ENCODE measurements at places on chromosomes 4 and X.

DNA sequence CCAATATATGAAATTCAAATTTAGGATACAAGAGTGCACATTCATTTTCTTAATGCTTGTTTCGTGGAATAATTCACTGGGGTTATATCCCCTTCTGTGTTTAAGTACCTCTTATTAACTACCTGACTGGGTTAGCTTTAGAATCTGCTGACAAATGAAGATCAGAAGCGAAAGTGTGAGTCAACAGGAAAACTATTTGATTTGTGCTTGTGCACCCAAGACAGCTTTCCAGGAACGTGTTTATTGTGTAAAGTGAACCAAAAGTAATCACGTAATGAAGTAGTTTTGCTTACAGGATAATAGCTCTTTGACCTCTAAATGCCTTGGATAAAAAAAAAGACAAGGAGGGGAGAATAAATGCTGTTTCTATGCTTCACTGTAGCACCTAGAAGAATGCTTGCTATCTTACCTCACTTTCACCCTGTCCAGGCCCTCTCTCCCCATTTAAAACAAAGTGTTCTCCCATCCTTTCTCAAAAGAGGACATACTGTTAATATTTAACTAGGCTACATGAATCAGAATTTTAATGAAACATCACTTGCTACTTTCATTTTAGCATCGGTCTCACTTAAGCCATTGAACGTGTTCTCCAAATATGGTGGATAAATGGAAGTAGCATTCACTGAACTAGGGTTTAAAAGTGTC is 141.9 kb downstream of the THOC2 start:
- no peak overlapping the region for H3K27ac ChIP-seq
- H3K4me3 ChIP-seq = no peak overlapping the region
- DNase-seq = no peak
- no peaks in the 10 kb centered on the region for H3K27me3 ChIP-seq

DNA sequence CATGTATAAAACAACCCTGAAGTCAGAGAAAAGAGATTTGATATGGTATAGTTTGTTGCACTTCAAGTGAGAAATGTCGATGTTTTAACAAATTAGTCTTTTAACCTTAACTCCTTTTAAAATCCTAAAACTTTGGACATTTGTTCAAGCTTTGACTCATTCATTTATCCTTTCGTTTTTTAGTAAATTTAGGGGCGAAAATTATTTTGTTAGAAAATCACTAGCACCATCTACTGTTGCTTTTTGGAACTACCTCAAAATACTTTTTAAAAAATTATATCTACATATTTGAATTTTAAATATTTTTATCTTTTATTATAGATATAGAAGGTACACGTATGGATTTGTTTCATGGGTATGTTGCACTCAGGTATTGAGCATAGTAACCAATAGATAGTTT is 165.1 kb upstream of the POF1B start:
- H3K27ac ChIP-seq = no peak overlapping the region
- H3K4me1 ChIP-seq = no peaks in the 10 kb centered on the region
- DNase-seq = no peak
- no peaks in the 10 kb centered on the region for H3K27me3 ChIP-seq
- H3K36me3 ChIP-seq = no peaks in the 10 kb centered on the region

DNA sequence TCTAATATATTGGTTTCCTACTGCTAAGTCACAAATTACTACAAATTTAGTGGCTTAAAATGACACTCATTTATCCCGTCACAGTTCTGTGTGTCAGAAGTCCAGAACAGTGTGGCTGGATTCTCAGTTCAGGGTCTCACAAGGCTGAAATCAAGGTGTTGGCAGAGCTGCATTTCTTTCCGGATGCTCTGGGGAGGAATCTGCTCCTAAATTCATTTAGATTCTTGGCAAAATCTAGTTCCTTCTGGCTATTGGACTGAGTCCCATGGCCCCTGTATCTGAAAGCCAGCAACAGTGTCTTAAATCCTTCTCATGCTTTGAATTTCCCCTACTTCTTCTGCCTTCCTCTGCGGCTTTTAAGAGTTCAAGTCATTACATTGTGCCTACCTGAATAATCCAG is 103.1 kb upstream of the BMP3 start:
- H3K27ac ChIP-seq = no peak overlapping the region
- H3K27me3 ChIP-seq = no peaks in the 10 kb centered on the region
- H3K4me1 ChIP-seq = no peaks in the 10 kb centered on the region
- no peak overlapping the region for H3K4me3 ChIP-seq

- H3K4me3 ChIP-seq = no peak overlapping the region
- H3K27me3 ChIP-seq = no peaks in the 10 kb centered on the region
- H3K4me1 ChIP-seq = no peaks in the 10 kb centered on the region
- DNase-seq = no peak
- H3K27ac ChIP-seq = no peak overlapping the region
- no peaks in the 10 kb centered on the region for H3K36me3 ChIP-seq
Observed at GRCh38 chrX:66914080-66914479, 275.2 kb upstream of the EDA2R start.

- H3K36me3 ChIP-seq = no peaks in the 10 kb centered on the region
- H3K4me3 ChIP-seq = no peak overlapping the region
- no peak for DNase-seq
- H3K27me3 ChIP-seq = no peaks in the 10 kb centered on the region
- H3K4me1 ChIP-seq = peaks cover 10% of the 10 kb centered on the region
Observed at GRCh38 chr4:4673070-4673469, 131.2 kb upstream of the STX18 start.

GRCh38 chr4:174550541-174550940 is 28.3 kb upstream of the HPGD start:
- H3K27ac ChIP-seq = no peak overlapping the region
- DNase-seq = no peak
- H3K4me1 ChIP-seq = peaks cover 3% of the 10 kb centered on the region
- no peaks in the 10 kb centered on the region for H3K36me3 ChIP-seq
- no peaks in the 10 kb centered on the region for H3K27me3 ChIP-seq
- no peak overlapping the region for H3K4me3 ChIP-seq

- no peak overlapping the region for H3K27ac ChIP-seq
- no peaks in the 10 kb centered on the region for H3K36me3 ChIP-seq
- no peak overlapping the region for H3K4me3 ChIP-seq
- H3K4me1 ChIP-seq = no peaks in the 10 kb centered on the region
- no peak for DNase-seq
Observed at GRCh38 chrX:49901048-49901447, 21.3 kb upstream of the CLCN5 start.

- H3K4me1 ChIP-seq = peaks cover 5% of the 10 kb centered on the region
- H3K4me3 ChIP-seq = no peak overlapping the region
- H3K36me3 ChIP-seq = no peaks in the 10 kb centered on the region
- no peak for DNase-seq
- H3K27ac ChIP-seq = peak overlapping the region; percentile 61
- H3K27me3 ChIP-seq = no peaks in the 10 kb centered on the region
Observed at GRCh38 chr4:112857461-112857860, 192.0 kb upstream of the ANK2 start.

DNA sequence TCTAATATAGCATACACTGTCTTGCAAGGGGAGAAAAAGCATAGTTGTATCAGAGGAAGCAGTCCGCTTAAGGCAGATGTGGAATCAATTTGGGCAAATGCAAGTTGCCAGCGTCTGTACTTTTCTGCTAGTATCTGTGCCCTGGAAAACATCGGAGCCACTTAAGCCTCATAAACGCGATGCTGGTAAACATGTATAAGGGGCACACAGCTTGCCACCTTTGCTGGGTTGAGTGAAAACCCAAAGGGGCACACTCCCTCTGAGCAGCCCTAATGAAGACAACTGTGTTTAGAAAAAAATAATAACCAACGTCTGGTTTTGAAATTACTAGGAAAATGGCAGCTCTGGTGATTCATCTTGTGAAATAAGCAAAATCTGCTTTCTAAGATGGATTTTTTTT is 24.3 kb downstream of the SMIM20 start:
- H3K4me1 ChIP-seq = peaks cover 9% of the 10 kb centered on the region
- H3K36me3 ChIP-seq = no peaks in the 10 kb centered on the region
- H3K27ac ChIP-seq = no peak overlapping the region
- no peak overlapping the region for H3K4me3 ChIP-seq

- DNase-seq = no peak
- no peak overlapping the region for H3K4me3 ChIP-seq
- no peaks in the 10 kb centered on the region for H3K4me1 ChIP-seq
- no peaks in the 10 kb centered on the region for H3K27me3 ChIP-seq
- no peaks in the 10 kb centered on the region for H3K36me3 ChIP-seq
Observed at GRCh38 chr4:163818673-163819072, 324.2 kb downstream of the TMA16 start.
